ENCODE measurements at places on chromosomes 12 and 14.

DNA sequence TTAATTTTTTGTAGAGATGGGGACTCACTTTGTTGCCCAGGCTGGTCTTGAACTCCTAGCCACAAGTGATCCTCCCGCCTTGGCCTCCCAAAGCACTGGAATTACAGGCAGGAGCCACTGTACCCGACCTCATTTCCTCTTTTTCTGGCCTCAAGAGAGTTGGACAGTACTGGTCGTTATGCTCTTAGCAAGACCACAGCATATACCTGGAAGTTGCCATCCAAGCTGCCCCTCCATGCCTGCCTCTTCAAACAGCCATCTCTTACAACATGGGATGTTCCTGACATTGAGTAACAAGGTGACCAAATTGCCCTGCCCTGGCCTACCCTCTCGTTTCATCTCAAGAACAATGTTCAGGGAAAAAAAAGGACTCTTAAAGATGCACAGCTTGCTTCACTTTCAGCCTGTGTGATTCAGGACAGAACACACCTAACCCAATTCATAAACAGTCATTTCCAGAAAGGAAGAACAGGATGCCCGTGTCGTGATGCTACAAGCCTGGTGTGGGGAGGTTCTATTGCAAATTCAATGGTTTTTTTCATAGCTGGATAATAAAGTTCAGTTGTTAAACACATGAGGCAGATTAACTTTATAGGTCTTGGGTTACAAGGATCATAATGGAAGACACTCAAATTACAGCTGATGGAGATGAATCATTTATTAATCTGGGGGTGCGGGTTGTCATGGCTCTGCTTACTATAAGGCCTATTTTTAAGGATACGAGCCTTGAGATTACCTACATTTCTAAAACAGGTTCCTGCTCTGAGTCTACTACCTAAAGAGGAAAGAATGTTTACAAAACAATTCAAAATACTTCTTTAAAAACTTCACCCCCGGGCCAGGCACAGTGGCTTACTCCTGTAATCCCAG is 11.9 kb downstream of the GLTP start:
- no peak for DNase-seq

DNA sequence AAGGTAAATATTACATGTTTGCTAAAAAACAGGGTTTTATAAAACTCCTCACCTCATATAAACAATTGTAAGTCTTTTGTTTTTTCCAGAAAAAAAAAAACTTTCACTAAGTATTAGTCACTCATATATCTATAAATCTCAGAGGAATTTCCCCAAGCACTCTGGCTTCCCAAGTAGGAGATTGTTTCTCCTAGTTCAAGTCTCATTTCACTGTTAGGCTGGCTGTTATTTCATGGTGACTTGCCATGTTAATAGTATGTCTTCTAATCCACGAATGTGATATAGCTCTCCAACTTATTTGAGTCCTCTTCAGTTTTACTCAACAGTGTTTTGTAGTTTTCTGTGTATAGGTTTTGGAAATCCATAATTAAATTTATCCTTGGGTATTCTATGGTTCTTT is 61.6 kb downstream of the CAPZA3 start:
- peak; percentile 51 for DNase-seq

DNA sequence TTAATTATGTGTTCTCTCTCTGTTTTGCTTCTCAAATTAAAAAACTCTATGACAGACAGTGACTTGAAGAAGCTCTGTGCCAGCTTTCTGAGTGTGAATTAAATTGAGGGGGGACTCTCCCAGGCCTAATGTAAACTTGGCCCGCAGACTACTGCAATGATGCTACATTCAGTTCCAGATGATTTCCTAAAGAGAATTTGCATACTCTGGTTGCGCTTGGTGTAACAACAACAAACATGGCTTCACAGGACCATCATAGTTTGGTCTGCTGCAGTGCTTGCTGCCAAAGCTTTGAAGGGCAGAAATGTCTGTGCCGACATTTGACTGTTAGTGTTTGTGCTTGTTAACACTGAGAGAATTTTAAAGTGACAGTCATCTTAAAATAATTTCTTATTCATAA is 25.0 kb downstream of the CFAP54 start:
- DNase-seq: no peak

DNA sequence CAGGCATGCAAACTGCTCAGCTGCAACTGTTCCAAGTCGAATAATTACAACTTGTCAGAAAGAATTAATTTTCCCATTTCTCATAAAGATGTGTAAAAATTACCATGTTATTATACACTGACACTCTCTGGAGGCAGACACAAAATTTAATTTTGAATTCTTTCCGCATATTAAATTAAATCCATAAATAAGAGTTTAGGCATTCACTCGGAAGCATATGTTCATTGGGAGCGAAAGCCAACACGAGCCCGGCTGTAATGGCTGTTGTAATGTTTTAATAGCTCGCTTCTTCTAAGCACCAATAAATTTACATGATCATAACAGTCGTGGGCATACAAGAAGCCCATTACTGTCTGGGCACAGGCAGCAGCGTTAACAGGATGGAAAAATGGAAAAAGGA is 189.6 kb upstream of the SOX5 start:
- no peak for DNase-seq

DNA sequence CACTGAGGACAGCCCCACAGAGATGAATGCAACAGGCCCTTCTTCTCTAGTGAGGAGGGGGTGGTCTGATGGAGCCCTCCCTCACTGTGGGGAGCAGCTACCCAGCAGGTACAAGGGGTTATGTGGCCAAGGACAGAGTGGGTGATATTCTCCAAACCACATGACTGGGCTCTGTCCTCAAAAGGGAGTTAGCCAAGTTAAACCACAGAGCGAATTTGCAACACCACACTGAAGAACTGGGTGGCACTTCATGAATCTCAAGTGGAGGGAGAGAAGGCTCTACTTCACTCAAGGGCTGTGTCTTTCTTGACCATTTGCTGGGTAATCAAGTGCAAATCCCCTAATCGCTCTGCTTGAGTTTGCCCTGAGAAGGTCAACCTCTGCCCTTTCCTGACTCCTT is 12.5 kb downstream of the GPR68 start:
- no peak for DNase-seq

DNA sequence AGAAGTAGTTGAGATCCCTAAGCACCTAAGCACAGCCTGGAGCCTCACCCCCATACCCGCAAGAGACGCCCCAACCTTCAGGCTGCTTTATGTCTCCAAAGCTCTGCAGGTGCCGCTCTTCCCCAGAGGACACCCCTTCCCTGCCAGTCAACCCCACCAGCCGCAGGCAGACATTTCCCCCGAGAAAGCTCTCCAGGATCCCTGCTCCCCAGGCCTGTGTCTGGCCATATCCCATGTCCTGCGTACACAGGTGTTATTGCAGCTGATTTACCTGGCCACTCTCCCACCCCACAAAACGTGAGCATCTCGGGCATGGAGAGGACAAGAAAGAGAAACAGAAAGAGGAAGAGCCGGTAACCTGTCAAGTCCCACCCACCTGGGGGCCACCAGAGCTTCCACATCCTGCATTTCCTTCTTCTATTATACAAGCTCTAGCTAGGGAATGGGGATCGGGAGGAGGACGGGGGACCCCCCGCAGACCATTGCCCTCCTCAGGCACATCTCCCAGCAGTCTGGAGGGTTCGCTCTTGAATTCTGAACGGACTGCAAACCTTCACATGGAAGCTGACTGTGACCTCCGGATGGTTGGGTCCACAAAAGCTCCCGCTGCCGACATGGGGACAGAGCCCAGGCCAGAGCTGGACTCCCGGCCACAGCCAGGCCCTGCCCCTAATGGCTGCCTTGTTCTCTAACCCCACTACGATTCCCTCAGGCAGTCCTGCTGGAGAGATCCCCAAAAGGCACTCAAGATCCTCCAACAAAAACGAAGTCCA is 17.6 kb downstream of the CCDC88C start:
- no peak for DNase-seq

GRCh38 chr12:50785406-50786001 is 21.6 kb downstream of the ATF1 start:
- DNase-seq: no peak

DNA sequence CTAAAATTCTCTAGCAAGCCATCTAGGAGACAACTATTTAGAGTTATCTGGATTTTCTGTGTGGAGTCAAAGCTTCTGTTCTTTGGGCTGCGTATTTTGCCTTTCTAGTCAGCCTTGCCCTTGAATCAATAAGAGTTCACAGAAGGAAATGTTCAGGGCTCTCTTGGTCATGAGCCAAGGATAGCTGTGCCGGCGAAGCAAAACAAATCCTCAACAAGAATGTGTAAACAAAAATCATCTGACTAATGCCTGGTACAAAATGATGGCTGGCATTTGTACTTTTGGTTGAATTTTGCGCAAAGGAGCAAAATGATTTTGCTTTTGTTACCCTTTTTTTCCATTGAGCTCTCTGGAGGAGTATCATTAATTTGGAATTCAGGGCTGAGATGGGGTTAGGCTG is 171.1 kb downstream of the DACT1 start:
- no peak for DNase-seq

DNA sequence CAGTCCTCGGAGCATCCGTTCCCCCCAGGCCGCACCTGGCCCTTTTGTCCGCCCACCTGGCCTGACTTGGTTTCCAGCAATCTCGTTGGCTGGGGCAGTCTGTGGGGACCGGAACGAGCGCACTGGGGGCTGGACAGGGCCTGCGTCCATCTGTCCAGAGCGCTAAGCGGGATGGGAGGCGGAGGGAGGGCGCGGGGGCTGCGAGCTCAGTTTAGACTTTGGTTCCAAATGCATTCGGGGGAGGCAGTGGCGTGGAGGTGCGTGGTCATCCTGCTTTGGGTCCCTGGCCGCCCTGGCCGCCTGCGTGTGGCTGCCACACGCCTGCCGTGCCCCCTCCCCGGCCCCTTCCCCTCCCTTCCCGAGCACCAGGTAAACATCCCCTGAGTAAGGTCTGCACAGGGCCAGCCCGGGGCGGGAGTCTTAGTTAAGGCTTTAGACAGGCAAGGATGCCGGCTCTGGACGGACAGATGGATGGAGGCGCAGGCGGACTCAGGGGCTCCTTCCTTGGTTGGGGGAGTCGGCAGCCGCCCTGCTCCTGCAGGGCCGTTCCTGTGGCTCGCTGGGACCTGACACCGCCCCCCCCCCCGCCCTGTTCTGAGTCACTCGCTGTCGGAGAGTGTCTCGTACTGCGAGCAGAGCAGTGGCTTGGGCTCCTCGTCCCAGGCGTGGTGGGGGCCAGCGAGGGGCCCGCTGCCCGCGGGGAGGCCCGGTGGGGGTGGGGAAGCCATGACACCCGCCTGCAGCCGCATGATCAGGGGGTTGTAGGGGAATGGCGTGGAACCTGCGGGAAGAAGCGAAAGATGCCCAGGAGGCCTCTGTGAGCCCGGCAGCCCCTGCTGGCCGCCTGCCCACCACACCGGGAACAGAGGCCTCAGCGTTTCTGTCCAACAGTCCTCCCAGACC is 30.2 kb downstream of the RFLNA start:
- no peak for DNase-seq

DNA sequence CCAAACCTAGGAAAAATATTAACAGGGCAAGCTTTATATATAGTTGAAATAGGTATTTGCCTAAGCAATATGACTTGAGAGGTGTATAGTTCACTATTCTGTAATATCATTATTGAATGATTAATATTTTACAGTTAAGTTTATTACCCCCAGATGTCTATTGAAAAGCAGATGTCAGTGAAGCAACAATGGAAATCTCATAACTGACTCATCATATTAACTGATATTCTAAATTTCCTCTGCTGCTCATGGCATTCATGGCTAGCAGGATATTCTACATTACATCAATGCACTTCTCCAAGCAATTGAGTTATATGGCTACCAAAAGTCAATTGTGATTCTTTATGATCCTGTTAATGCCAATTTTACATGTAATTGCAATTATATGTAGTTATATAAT is 9.7 kb upstream of the MAGOHB start:
- peak; percentile 32 for DNase-seq

DNA sequence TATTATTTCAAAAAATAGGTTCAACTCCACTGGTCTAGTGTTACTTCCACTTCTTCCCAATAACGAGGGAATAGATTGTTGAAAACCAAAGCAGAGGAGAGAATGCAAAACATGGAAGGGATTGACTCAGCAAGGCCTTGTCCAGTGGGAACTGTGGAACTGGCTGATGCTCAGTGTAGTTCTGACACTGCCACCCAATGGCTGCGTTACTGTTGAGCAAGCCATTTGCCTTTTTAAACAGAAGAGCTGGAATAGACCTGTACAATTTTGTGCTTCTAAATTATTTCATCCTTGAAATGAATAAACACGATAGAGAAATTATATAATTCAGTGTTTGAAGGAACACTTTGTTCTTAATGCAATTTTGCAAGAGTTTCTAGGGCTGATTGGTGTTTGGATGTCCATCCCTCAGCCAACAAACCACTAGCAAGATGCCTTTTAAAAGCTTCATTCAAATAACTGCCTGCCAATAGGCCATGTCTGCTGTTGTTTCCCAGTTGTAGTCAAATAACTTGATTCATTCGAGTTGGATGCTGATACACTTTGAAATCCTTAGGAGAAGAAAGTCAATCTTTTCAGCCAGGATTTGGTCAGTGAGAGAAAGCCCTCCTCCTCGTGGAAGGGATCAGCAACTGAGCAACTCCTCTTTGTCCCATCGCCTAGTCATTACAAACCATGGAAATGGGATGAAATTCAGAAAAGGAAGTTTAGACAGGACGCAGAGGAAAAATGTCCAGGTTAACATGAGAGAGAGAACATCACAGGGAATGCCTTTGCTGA is 7.3 kb upstream of the MGP start:
- DNase-seq: no peak

GRCh38 chr14:24595073-24595808 is 14.2 kb downstream of the GZMH start:
- DNase-seq: no peak

GRCh38 chr12:26668230-26668629 is 164.8 kb downstream of the ITPR2 start:
- DNase-seq: no peak

GRCh38 chr12:44874981-44875416 is 1.1 kb downstream of the NELL2 start:
- DNase-seq: peak; percentile 10

- DNase-seq: no peak
Observed at GRCh38 chr14:99286761-99287160, 14.8 kb upstream of the BCL11B start.

- DNase-seq: no peak
Observed at GRCh38 chr12:65121956-65122469, 908 bp upstream of the WIF1 start.

DNA sequence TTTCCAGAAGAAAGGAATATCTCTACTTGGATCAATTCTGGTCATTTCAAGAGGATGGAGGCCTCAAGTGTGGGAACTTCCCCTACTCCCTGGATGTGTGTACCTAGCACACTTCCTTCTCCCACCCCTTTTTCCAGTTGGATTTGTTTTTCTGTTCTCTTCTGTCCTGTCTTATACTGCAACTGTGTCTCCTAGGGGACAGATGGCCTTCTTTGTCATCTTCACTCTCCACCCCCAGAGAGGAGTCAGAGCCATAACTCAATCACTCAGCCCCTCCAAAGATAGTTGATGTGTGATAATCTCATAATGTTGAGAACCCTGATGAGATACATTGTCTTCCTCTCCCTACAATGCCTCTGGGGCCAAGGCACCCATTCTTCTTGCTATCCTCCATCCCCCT is 2.1 kb upstream of the DTX3 start:
- no peak for DNase-seq

DNA sequence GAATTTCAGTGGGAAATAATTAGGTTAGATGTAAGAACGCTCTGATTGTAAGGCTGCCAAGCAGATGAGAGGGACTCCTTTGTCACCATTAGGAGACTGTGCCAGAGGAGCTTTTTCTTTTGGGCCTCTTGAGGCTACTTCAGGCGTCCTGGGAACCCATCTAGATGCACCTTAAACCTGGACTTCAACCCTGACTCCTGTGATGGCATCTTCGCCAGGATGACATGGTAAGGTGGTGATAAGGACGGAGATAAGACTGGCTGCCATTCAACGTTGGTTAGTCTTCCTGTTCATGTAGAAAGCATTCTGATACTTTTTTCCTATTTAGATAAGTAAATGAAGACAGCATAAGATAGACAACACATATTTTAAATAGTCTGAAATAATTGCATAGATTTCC is 36.3 kb downstream of the STK38L start:
- no peak for DNase-seq
